ENCODE measurements at places on chromosomes 1 and 21.
A peak's percentile ranks its signal among the peaks of the same experiment; 100 is the strongest.

DNA sequence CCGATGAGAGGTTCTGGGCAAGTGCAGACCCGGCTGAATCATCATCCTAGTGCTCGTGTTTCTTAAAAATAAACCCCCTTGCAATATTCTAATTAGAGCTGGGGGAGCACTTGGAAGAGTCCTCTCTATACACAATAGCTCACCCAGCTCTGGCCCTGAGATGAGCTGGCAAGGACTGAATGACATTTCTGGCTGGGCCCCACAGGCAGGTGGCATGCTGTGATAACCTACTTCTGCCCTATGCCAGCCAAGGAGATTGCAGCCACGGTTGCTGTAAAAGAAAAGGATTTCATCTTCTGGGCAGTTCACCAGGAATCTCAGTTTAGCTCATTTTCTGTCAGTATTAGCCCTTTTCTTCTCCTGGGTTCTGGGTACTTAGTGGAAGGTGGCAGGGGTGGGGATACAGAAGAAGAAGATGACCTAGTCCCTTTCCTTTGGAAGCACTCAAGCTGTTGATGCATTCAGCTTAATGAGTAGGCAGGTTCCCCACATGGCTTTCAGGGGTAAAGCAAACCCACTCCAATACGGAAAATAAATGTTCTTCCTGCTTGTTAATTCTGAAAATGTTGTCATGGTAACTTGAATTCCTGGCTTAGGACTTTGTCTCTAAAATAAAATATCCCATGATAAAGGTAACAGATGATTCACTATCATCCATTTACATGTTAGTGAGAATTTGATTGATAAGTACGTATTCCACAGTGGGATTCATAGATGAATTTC is 32.2 kb downstream of the VASH2 start:
- DNase-seq, result no peak

- peak; percentile 34 for DNase-seq
These were observed 3.9 kb upstream of the CD1C start for GRCh38 chr1:158285756-158286241.

- no peak for DNase-seq
These were observed 59.5 kb downstream of the CDK18 start for GRCh38 chr1:205563927-205564441.

GRCh38 chr1:169546087-169546995 is 39.9 kb downstream of the F5 start:
- DNase-seq, result peak; percentile 27

DNA sequence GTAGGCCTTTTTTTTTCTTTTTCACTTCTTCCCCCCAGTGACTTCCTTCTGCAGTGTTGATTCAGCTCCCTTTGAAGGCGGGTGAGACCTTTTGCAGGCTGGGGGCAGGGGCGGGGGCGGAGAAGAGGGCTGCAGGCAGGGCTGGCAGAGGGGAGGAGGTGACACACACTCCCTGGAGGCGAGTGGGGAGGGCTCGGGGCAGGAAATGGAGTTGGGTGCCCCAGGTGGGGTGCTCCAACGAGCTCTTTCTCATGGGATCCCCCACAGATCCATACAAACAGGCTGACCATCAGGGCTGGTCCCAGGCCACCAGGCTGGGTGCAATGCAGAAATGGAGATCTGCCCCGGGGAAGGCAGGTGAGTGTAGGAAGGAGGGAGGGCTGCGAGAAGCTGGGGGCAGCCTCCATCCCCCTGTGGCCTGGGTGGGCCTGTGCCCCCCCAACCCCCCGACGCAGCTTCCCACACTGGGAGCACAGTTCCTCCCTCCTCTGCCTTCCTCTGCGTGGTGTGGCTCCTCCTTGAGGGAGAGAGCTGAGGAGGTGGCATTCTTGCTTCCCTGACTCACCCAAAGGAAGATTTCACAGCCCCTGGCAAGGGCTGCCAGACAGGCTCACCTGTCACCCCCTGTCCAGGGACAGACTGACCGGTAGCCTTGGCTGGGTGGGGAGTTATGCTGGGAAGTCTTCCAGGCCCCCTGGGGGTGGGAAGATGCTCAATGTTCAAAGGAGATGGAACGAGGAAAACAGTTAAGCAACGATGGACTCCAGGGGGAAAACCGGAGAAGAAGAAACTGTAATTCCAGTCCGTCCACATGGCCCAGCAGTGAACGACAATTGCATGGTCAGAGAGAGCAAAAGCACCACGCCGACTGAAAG is 7.1 kb upstream of the ITGB2 start:
- peak; percentile 39 for DNase-seq

GRCh38 chr1:33170351-33171274 is 11.2 kb downstream of the TRIM62 start:
- DNase-seq, result peak; percentile 44

GRCh38 chr1:184753608-184754475 is 816 bp downstream of the EDEM3 start:
- DNase-seq, result peak; percentile 50

GRCh38 chr1:190578017-190578416 is 100.4 kb upstream of the BRINP3 start:
- DNase-seq, result no peak

GRCh38 chr1:8397511-8397910 is 79.6 kb downstream of the SLC45A1 start:
- DNase-seq, result no peak

- no peak for DNase-seq
These were observed 72.5 kb upstream of the VAMP3 start for GRCh38 chr1:7698641-7699040.

DNA sequence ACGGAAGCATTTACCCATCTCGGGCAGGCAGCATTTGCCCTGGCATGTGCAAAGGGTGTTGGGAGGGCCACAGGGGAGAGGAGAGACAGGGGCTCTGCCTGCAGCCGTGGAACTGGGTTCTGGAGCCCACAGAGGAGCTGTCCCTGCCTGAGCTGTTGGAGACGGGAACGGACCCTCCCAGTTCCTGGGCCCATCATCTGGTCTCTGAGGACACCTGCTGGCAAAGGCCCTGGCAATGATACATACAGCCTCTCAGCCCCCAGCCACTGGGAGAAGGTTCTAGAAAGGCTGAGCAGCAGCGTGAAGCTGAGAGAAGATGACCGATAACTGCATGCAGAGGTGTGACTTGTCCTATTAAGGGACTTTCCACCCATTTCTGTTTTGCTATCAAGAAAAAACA is 31.4 kb downstream of the FAAP20 start:
- no peak for DNase-seq

DNA sequence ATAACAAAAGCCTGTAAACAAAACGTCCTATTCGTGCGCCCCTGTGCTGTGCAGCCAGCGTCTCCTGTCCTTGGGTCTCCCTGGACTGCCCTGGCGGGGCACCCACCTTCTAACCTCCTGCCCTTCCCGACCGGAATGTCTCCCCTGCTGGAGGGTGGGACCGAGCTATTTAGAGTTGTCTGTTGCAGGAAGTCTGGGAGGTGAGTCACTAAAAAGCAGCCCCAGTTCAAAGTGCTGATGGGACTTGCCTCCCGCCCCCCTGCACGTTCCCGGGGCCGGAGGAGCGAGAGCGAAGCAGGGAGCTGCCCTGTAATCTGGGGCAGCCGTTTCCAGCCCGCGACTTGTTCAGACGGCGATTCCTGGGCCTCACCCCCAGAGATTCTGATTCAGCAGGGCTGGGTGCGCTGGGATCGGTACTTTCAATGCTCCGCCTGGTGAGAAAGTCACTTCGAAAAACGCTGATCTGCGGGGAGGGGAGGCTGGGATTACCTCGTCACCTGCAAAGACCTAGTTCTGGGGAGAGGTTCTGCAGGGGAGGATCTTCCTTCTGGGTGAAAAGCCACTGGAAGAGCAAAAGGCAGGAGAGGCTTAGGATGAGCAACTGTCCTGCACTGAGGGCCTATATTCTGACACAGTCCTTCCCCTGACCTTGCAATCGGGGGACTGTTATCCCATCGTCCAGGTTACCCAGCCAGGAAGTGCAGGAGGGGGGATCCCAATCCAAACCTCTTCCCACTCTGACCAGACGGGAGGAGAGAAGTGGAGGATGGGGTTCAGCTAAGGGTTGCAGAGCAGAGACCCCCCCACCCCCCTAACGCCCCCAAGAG is 1.2 kb upstream of the DHRS3 start:
- peak; percentile 83 for DNase-seq

DNA sequence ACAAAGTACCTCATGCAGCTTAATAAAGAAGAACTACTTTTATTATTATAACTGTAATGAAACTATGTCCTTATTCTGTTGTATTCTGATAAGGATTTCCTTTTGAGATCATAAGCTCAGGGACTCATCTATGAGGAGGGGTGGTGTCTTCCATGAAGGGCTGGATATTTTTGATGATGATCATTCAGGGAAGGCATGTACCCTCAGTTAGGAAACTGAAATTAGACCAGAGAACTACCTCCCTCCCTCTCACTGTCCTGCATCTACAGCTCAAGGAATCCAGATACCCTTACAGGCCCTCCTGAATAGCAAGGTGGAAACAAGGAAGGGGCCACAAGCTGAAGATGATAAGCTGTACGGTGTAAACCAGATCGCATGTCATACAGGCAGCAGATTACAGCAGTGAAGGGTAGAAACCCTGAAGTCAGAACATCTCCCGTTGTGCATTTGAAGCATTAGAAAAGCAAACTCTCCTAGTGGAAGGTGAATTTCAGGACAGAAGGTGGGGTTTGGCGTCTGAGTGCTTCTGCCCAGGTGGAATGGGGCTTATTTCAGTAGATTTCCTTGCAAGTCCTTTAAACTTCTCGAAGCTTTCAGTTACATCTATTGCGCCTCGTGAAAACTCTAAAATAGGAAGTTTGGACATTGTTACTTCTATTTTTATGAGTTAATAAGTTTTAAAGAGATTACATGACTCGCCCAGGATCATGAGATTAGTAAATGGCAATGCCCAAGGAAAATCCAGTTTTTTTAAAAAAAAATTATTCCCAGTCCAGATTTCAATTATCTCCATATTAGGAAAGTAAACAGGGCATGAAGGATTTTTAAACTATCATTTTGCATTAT is 101.1 kb upstream of the HNRNPU start:
- no peak for DNase-seq

- no peak for DNase-seq
These were observed 22.0 kb downstream of the SYT6 start for GRCh38 chr1:114131526-114132220.

GRCh38 chr1:225888289-225888897 is 553 bp downstream of the LEFTY1 start:
- DNase-seq, result no peak

DNA sequence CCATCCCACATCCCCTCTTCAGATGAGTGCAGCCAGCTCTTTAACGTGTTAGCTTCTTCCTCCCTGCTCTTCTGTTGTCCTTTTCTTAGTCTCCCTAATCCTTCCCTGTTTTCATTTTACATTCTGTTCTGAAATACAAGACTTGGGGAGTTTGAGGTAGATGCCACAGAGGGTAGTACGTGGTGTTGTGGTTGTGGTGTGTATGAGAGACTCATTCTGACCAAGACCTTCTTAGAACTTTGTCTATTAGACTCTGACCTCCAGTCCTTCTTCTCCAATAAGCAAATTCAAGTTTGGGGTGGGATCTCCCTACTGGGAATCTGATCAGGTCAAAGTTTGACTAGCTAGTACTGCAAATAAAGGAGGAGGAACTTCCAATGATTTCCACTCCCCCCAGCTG is 39.5 kb downstream of the CACNA1E start:
- no peak for DNase-seq

- DNase-seq, result no peak
These were observed 139.4 kb upstream of the BARHL2 start for GRCh38 chr1:90856463-90857007.

DNA sequence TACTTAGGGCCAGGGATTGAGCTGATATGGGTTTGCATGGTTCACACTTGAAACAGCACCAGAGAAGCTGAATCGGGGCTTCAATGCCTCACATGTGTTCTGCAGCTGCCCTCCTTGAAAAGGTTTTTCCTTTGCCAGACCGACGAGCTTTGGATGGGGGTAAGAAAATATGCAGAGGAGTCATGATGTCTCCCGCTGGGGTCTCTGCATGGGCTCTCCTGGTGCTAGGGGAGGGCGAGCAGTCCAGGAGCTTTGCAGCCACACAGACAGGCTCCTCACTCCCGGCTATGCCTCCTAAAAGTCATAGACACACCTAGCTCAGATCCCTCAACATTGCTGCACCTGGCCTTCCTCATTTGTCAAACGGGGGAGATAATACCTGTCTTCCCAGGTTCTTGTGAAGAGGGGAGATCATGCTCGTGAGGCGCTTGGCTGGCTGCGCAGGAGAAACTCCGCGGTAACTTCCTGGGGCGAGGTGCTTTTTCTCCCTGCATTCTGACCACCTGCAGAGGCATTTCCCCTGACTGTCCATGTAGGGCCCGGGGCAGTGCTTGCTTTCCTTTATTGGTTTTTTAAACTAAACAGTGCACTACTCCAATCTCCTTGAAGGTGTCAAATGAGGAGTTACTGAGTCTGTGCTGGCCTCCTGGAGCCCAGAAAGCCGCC is 112.4 kb downstream of the PLXNA2 start:
- no peak for DNase-seq

- DNase-seq, result peak; percentile 67
These were observed at the start of gene PRDM2 for GRCh38 chr1:13699936-13700520. Gene PRDM2 (plus strand): TSS chr1:13700188. CDS start chr1:13715606, 15,418 bp downstream.

- no peak for DNase-seq
These were observed 147.5 kb upstream of the EDN2 start for GRCh38 chr1:41631971-41632370.

DNA sequence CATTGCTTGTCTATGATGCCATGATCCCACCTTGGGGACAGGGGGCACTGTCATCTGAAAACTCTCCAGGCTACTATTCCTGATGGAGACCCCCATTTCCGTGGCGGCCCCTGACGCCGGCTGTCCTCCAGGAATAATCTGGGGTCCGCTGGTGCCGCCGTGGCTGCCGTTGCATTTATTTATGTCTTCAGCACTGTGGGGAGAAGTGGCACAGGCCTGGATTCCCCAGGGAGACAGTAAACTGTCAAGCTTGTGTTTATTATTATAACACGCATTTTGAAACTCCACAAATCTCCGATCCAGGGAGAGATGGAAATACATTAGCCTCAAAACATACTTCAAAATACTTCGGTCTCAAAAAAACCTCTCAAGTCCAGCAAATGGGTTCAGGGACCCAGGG is 126.9 kb upstream of the C1orf174 start:
- DNase-seq, result no peak

GRCh38 chr1:180507795-180508724 is 5.7 kb upstream of the ACBD6 start:
- no peak for DNase-seq

- DNase-seq, result no peak
These were observed 47.0 kb upstream of the CSF1 start for GRCh38 chr1:109863667-109864046.

DNA sequence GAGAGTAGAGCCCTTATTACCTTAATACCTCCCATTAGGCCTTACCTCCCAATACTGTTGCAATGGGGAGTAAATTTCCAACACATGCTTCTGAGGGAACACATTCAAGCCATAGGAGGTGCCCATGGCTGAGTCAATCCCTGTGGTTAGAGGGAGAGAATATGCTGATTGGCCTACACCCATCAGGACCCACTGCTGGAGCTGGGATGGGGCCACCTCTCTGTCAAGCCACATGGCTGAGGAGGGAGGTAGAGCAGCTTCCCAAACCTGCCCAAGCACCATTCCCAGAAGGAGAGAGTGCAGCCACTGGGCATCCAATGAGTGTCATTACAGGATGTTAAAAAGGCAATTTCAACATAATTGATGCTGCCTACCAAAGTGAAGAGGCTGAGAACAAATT is 228.1 kb downstream of the C1orf94 start:
- DNase-seq, result no peak

GRCh38 chr1:236541710-236542109 is 17.9 kb downstream of the LGALS8 start:
- DNase-seq, result no peak

All from left cardiac atrium (tissue), 4 donors.